ENCODE measurements at places on chromosomes 16 and 17.

DNA sequence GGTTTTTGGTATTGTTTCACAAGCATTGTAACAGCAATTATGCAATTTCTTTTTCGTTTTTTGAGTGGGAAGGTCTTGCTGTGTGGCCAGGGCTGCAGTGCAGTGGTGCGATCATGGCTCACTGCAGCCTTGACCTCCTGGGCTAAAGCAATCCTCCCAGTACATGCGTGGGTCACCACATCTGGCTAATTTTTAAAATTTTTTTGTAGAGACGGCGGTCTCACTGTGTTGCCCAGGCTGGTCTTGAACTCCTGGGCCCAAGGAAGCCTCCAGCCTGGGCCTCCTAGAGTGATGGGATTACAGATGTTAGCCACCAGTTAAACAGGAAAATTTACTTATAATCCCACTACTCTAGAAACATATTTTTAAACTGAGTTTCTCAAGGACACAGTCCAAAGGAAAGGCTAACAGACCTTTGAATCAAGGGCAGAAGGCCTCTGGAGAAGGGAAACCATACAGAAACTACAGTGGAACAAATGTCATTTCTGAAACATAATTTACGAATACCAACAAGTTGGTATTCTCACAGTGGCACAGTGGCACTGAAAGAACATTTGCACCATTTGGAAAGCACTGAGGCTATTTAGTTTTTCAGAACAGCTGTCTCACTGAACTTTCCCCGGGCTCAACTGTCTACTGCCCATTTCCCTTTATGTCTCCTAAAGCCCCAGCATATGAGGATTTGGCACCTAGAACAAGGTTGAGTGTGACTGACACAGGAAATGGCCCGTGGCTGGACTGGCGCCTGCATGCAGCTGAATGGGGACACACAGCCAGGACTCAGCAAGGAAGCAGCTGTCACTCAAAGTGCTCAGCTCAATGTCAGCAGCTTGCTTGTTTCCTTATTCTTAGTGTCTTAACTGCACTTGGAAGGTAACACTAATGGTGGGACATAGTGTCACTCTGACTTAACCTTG lies 2.8 kb upstream of the PRKAR1A start:
- no peak for DNase-seq

DNA sequence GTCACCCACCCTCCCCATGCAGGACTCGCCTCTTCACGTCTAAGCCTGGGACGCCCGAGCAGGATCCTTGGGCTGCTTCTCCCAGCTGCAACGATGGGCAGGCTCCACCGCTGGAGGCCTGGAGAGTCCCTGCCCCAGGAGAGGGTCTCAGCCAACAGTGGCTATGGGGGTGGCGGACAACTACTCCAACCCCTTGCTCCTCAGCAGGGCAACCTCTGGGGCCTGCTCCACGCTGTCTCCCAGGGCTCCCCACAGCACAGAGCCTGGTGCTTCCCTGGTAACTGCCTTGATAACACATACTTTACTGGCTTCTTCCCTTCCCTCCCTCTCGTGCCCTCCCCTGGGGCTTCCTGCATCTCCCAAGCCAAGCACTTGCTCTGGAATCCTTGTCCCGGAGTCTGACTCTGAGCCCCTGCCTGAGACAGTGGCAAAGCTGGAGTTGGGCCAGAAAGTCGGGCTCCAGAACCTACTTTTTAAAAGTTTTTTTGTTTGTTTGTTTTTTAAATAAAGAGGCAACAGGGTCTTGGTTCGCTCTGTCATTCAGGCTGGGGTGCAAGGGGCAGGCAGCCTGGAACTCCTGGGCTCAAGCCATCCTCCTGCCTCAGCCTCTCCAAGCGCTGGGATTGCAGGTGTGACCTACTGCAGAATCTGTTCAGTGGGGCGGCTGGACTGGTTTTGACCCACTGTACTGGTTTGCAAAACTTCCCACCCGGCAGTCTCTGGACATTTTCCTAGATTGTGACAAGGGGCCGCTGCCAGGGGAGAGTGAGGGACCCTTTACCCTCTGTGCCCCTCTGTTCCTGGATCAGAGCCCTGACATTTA lies 99.4 kb downstream of the TNFRSF13B start:
- DNase-seq, result no peak

GRCh38 chr16:71628810-71629209 lies 2.8 kb downstream of the MARVELD3 start:
- no peak for DNase-seq

DNA sequence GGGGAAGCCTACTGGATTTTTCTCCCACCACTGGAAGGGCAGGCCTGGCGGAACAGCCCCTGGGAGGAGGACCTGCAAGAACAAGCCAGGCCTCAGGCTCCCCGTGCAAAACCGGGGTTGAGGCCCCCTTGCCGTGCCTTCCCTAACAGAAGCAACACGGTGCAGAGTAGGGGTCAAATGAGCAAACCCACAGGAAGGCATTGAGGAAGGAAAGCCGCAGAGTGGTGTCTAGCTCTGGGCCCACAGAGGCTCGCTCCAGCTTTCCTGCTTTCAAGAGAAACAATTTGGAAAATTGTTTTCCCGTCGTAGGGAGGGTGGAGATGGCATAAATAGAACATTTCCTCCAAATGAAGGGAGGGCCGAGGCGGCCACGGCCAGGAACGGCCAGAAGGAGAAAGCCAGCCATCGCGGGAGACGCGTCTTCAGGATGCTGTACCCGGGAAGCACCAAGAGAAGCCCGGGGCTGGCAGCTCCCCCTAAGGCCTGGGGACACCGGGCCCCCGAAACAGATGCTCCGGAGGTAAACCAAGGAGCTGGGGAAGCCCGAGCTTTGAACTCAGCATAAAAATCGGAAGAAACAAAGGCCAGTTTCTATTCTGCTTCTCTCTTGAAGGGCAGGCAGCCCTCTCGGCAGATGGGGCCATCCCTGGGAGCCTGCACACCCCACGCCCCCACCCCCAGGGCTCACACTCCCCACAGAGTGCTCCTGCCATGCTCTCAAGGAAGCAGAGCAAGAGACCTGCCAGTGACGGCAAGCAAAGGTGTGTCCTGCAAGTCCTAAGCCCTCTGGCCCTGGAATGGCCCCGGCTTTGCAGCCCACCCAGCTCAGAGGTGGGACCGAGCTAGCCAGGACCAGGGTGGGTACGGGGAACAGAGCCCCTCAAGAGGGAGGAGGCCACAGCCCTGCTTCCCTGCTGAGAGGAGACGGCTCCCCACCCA lies 92.0 kb downstream of the RBFOX3 start:
- no peak for DNase-seq

- DNase-seq, result no peak
These were observed 10.3 kb downstream of the KCNG4 start for GRCh38 chr16:84229471-84229870.

DNA sequence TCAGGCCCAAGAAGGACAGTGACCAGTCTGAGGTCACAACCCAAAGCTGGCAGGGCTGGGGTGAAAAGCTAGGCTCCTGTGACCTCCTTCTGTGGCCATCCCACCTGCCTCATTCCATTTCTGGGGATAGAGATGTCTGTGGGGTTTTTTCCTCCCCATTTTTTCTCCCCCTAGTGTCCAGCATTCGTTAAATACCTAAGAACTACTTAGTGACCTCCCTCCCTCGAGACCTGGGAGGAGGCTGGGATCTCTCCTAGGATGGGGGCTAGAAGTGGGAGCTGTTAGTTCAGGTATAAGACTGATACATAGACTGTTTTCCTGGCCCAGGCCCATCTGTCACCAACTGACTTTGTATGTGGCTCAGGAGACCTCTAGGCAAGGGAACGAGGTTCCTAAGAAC lies 20.5 kb upstream of the STAC2 start:
- DNase-seq, result no peak

DNA sequence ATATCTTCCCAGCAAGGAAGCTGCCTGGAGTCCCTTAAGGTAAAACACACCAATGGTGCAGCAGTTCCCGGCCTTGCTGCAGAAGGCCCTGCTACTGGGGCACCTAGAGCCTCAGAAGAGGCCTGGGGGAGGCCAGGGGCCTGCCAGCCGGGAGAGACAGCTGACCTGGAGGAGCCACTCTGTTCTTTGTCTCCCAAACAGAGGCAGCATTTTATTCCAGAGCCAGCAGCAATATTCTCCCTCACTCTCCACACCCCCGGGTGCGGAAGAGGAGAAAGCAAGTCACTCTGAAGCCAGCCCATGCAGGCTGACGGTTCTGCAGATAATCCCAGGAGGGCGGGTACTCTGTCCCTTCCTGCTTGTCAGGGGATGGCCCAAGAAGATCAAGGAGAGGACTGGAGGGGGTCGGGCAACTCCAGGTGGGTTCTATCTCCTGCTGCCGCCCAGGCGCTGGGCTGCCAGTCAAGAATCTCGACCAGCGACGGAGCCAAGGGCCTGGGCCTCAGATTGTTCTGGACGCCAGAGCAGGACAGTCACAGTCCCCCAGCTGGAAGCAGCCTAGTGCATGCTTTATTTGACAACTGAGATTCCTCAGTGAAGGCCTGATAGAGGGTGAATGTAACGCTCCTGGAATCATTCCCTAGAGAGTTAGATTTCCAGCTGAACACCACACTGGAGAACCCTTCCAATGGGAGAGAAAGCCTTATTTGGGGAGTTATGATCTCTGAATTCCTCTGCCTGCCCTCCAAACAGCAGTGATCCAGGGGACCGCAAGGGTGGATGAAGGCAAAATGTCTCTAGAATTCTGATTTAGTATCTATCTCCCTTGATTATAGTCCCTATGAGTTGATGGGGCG lies 1.1 kb upstream of the KIFC3 start:
- DNase-seq, result no peak

DNA sequence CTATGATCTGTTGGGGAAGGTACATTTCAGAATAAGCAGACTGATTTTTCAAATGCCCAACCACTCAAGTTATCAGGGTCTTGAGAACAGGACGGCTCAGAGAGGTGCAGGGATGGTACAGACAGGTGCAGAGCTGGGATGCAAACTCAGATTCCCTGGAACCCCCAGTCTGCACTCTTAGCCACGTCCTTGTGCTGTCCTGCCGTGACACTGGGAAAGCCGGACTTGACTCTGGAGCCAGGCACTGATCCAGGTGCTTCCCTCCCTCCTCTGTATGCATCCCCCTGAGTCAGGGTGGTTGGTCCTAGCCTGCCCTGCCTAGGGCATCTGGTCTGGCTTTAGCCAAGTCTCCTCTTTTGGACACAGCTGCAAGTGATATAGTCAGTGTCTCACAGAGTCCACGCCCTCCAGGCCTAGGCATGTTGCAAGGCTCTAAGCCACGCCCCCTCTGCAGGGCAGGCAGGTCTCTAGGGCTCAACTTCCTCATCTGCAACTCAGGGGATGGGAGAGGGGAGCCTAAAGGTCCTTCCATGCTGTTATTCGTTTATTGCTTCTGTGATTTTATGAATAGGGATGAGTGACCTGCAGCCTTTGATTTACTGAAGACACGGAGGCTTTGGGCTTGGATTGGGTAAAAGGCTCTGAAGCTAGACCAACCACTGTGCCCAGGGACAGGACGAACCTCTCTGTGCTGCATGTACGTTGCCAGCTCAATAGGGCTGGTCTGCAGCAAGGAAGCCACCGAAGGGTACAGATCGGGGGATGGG lies 97.3 kb downstream of the SDK2 start:
- DNase-seq, result no peak

DNA sequence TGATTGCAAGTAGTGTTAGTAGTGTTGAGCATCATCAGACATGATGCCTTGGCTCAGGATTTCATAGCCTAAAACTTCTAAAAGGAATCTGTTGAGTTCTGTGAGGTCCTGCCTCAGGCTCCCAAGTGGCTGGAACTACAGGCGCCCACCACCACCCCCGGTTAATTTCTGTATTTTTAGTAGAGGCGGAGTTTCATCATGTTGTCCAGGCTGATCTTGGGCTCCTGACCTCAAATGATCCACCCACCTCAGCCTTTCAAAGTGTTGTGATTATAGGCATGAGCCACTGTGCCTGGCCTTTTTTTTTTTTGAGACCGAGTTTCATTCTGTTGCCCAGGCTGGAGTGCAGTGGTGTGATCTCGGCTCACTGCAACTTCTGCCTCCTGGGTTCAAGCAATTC lies 5.7 kb downstream of the PSMD11 start:
- no peak for DNase-seq

DNA sequence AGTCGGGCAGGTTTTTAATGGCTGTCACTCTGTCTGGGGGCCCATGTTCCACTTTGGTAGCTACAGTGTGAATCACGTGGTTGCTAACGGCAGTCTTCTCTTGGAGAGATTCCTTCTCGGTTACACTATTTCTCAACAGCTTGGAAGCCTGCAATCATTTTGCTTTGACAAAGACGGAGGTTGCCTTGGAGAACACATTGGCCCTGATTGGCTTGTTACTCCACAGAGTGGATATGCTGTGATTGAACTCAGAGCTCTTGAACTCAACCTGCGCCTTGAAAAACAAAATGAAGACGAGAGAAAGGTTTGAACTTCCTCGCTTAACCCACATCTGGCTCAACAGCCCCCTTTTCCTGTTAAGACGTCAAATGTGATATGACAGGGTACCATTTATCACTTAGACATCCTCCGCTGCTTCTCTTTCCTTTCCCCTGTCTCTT lies 218.9 kb downstream of the MAF start:
- no peak for DNase-seq

Measured in activated T-cell treated with anti-CD3 and anti-CD28 coated beads for 24 hours (primary cell).